ENCODE measurements at places on chromosomes 5 and 9. TPM values are rescaled to one million over a fixed set of nuclear protein-coding genes. Genes with fewer than 3 reads are reported as not detected.

The PLPP7 gene
- 2.3 TPM for total RNA-seq

The PCDHB3 gene
- total RNA-seq: 3.9 TPM

The FOXD4L4 gene
- total RNA-seq: 0.50 TPM

The PCDHGB1 gene
- 2.1 TPM for total RNA-seq

The FOXD4L6 gene
- 0.26 TPM for total RNA-seq

The PAIP2 gene
- total RNA-seq: 73.9 TPM

The SLC6A3 gene
- 0.10 TPM for total RNA-seq

The PLAA gene
- total RNA-seq: 31.0 TPM

The PCDHAC2 gene
- total RNA-seq: 9.9 TPM

The F12 gene
- 0.63 TPM for total RNA-seq

The ANKRD20A1 gene
- total RNA-seq: 1.0 TPM

DNA sequence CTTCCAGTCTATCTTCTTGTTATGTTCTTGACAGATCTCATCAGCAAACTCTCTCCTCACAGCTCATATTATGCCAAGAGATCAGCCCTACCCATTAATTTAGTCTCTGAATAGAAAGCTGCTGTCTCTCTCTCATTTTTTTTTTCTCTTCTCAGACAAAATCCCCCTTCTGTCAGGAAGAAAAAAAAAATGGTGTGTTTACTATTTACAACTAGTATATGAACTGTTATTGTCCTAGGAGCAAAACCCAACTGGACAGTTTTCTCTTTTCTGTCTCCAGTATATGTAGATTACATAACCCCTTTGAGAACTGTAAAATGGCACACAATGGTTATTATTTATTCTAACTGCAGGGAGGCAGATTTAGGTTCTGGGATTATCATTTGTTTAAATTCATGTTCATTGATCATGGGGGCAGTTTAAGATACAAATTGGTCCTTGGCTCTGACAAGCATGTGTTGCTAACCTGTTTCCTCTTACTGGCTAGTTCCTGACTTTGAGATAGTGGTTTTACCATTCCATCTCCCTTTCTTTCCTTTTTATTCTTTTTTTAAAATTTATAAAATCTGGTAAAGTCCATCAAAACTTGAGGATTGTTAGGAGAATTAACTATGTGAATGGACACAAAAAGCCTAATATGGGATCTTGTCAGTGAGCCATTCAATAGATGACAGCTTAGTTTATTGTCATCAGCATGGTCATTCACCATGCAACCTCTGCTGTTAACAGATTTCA lies 210.0 kb upstream of the PAPPA start:
- DNase-seq: peak; percentile 33
- H3K4me3 ChIP-seq: no peak overlapping the region
- H3K36me3 ChIP-seq: no peaks in the 10 kb centered on the region
- peak overlapping the region; percentile 79 for H3K27ac ChIP-seq

DNA sequence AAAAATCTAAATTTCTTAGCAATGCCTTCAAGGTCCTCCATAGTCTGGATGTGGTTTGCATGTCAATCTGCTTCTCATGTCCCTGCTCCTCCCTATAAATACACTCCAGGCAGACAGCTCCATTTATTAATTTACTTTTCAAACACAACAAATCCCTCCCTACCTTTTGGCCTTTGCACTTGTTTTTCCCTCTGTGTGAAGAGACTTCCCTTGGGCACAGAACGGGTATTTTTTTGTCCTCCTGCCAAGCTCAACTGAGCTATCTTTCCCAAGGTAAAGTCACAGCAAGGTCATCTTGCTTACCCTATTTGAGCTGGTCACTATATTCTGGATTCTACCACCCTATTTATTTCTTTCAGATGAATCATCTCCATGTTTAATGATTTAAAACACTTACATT lies 159.6 kb upstream of the ANKH start:
- no peaks in the 10 kb centered on the region for H3K36me3 ChIP-seq
- no peaks in the 10 kb centered on the region for H3K27me3 ChIP-seq
- H3K4me1 ChIP-seq: no peaks in the 10 kb centered on the region

GRCh38 chr5:16568875-16569580 lies 47.8 kb downstream of the RETREG1 start:
- H3K27me3 ChIP-seq: no peaks in the 10 kb centered on the region
- no peaks in the 10 kb centered on the region for H3K36me3 ChIP-seq
- no peak overlapping the region for H3K27ac ChIP-seq
- H3K4me1 ChIP-seq: no peaks in the 10 kb centered on the region

GRCh38 chr5:124747791-124748686 lies 1.6 kb upstream of the ZNF608 start:
- peaks cover 28% of the 10 kb centered on the region for H3K27me3 ChIP-seq
- H3K4me3 ChIP-seq: peak overlapping the region; percentile 61
- H3K27ac ChIP-seq: peak overlapping the region; percentile 94
- H3K36me3 ChIP-seq: no peaks in the 10 kb centered on the region
- peaks cover 33% of the 10 kb centered on the region for H3K4me1 ChIP-seq
- no peak for DNase-seq

- H3K36me3 ChIP-seq: no peaks in the 10 kb centered on the region
- no peak overlapping the region for H3K27ac ChIP-seq
- no peaks in the 10 kb centered on the region for H3K27me3 ChIP-seq
- peak; percentile 43 for DNase-seq
- no peaks in the 10 kb centered on the region for H3K4me1 ChIP-seq
- no peak overlapping the region for H3K4me3 ChIP-seq
Observed at GRCh38 chr9:93387791-93388190, 63.7 kb upstream of the FAM120A start.

DNA sequence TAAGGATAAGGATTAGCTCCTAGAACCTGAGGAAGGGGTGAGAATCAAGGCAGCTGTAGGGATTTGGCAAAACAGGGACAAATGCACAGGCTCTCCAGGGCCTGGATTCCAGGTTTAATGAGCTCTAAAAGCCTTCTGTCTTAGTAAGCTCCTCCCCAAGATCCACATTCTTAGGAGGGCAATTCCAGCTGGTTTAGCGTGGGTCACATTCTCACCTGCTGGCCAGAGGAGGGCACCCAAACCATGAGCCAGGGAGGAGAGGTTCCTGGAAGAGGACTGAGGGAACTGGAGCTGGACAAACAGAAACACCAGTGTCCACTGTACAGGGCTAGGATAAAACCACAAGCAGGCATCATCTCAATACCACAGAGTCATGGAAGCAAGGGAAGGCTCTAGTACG lies 480.0 kb downstream of the CCDC171 start:
- H3K36me3 ChIP-seq: no peaks in the 10 kb centered on the region
- no peak overlapping the region for H3K4me3 ChIP-seq
- no peaks in the 10 kb centered on the region for H3K27me3 ChIP-seq
- H3K4me1 ChIP-seq: no peaks in the 10 kb centered on the region
- DNase-seq: no peak

- H3K27ac ChIP-seq: no peak overlapping the region
- H3K27me3 ChIP-seq: no peaks in the 10 kb centered on the region
- peaks cover 8% of the 10 kb centered on the region for H3K4me1 ChIP-seq
Observed at GRCh38 chr9:14993901-14994554, 83.8 kb upstream of the FREM1 start.

DNA sequence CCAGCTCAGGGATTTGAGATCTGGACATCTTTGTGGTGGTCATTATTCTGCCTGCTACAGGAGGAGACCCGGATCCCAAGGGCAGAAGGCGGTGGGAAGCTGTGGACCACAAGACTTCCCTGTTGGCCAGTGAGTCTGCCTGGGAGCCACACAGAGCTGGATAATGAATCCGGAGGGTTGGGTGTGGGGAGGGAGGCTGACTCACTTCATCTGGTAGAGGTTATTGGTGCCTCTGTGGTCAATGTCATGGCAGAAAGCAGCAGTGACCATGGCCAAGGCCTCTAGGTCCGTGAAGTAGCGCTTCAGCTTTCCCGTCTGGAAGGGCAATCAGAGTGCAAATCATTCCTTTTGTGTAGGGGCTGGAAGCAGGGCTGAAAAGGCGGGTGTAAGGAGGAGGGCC lies 58.5 kb downstream of the PDE6A start:
- no peak overlapping the region for H3K27ac ChIP-seq
- H3K27me3 ChIP-seq: no peaks in the 10 kb centered on the region
- no peak for DNase-seq
- no peaks in the 10 kb centered on the region for H3K4me1 ChIP-seq

GRCh38 chr5:318341-318897 lies 3.1 kb upstream of the AHRR start:
- H3K4me1 ChIP-seq: peaks cover 15% of the 10 kb centered on the region
- H3K27me3 ChIP-seq: peaks cover 52% of the 10 kb centered on the region

DNA sequence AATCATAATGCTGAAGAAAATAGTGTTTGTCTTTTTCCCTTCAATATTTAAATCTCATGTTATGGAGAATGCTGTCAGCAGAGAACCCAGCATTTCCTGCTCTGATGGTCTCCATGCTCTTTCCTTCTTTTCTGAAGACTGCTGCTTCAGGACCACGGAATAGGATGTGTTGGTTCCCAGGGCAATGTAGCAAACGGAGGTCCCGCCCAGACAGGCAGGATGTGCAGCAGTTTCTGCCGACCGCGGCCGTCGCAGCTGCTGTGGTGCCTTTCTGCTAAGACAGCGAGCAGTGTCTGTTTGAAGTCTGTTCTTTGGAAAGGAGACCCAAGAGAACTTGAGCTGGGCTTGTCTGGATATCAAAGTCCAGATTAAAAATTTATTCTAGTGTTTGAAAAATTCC lies 654.3 kb downstream of the CCDC171 start:
- H3K4me3 ChIP-seq: no peak overlapping the region
- no peak overlapping the region for H3K27ac ChIP-seq
- no peaks in the 10 kb centered on the region for H3K4me1 ChIP-seq
- no peaks in the 10 kb centered on the region for H3K36me3 ChIP-seq
- DNase-seq: no peak
- no peaks in the 10 kb centered on the region for H3K27me3 ChIP-seq

GRCh38 chr5:169389318-169389717 lies 88.4 kb upstream of the SLIT3 start:
- H3K27me3 ChIP-seq: no peaks in the 10 kb centered on the region
- H3K36me3 ChIP-seq: no peaks in the 10 kb centered on the region
- H3K4me3 ChIP-seq: no peak overlapping the region

DNA sequence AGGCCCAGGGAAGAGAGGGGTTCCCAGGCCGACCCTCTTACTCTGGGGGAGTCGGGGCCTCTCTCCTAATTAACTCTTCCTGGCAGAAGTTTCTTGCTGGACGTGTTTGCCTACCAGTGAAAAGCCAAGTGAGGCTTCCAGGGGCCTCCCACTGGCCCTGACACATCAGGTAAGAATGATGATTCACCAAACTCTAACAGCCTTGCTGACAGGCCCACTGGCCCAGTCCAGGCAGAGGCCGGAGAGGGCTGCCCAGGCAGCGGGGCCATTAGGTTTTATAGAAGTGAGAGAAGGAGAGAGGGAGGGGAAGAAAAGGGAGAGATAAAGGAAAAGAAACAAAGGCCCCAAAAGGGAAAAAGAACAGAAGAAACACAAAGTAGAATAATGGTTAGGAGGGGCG lies 50.8 kb upstream of the FOXE1 start:
- H3K27me3 ChIP-seq: peaks cover 10% of the 10 kb centered on the region
- no peak overlapping the region for H3K27ac ChIP-seq
- no peaks in the 10 kb centered on the region for H3K36me3 ChIP-seq
- H3K4me1 ChIP-seq: peaks cover 3% of the 10 kb centered on the region
- DNase-seq: no peak
- H3K4me3 ChIP-seq: no peak overlapping the region

DNA sequence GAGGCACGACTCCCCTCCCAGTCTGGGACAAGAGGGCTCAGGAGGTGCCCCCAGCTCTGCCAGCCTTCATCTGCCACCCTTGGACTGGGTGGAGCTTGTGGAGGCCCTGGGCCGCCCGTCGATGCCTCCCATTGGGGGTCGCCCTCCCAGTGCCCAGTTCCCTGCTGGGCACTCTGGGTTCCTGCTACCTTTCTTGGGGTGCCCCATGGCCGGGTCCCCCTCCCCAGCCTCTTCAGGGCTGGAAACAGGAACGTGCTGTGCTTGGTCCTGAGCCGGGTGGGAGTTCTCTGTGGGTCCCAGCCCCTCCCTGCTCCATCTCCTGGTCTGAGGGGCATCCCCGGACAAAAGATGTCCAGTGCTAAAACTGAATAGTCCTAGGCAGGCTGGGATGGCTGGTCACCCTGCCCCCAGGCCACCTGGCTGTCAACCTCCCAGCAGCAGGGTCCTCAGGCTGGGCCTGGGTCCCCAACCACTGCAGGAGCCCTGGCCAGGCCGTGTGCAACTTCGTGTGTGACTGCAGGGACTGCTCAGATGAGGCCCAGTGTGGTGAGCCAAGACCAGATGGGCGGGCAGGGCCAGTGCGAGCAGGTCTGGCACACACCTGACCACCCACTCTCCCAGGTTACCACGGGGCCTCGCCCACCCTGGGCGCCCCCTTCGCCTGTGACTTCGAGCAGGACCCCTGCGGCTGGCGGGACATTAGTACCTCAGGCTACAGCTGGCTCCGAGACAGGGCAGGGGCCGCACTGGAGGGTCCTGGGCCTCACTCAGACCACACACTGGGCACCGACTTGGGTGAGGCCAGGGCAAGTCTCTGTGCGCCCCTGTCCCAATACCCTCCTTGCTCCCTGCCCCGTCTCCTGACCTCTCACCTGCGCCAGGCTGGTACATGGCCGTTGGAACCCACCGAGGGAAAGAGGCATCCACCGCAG lies 784 bp downstream of the MAMDC4 start:
- H3K27ac ChIP-seq: no peak overlapping the region
- H3K4me1 ChIP-seq: peaks cover 14% of the 10 kb centered on the region
- no peak overlapping the region for H3K4me3 ChIP-seq
- H3K27me3 ChIP-seq: peaks cover 7% of the 10 kb centered on the region
- DNase-seq: peak; percentile 73
